ENCODE measurements at places on chromosomes 5 and 9. TPM values are rescaled to one million over a fixed set of nuclear protein-coding genes. Genes with fewer than 3 reads are reported as not detected.

DNA sequence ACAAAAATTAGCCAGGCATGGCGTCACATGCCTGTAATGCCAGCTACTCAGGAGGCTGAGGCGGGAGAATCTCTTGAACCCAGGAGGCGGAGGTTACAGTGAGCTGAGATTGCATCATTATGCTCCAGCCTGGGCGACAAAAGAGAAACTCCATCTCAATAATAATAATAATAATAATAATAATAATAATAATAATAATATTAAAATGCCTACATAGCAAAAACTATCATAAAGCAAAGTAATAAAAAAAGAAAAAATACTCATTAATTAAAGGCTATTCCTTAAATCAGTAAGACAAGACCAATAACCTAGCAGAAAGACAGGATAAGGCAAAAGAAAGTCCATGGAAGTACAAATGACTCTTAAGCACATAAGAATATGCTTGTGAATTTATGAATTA lies 50.0 kb downstream of the MRPS27 start:
- no peak for DNase-seq

PTGDS gene
- total RNA-seq: 5,424 TPM

ZNF79 gene
- total RNA-seq: 7.4 TPM

PPP3R2 gene
- total RNA-seq: not detected

DNA sequence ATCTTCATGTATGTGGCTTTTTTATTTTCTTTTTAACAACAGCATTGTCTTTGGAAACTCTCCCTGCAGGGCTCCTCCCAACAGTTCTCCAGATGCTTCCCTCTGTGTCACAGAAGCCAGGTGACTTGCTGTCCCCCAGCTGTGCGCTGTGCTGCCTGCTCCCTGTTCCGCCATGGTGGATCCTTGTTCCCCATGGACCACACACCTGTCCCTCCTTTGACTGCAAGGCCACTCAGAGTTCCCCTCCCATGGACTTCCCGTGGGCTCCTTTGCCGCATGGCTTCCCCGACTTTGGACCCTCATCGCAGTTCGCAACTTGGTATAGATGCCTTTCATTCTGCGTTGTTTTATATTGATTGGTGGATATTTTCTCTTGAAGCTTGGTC lies 18.6 kb downstream of the ANKRD33B start:
- no peak for DNase-seq

ABLIM3 gene
- 130 TPM for total RNA-seq

CEMIP2 gene
- 8.7 TPM for total RNA-seq
